Stimulated activated CD4-positive, alpha-beta T cell treated with anti-CD3 and anti-CD28 coated beads, Interleukin-1b, Interleukin-23, amount 100 ng/mL, for 48 hours (primary cell): ENCODE measurements at places on chromosomes 4 and X.

DNA sequence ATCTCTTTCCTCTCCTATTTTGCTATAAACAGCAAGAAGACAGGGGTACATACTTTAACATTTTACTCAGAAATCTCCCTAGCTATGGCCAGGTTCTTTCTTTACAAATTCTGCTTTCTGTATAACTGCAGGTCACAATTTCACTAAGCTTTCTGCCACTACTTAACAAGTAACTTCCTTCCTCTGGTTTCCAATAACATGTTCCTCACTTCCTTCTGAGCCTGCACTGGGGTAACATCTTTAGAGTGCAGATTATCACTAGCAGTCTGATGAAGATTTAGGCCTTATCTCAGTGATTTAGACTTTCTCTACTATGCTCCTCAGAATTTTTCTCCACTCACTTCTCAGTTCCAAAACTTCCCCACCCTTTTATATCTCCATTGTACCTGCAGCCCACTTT lies 1930.5 kb upstream of the AGA start:
- no peak for DNase-seq

DNA sequence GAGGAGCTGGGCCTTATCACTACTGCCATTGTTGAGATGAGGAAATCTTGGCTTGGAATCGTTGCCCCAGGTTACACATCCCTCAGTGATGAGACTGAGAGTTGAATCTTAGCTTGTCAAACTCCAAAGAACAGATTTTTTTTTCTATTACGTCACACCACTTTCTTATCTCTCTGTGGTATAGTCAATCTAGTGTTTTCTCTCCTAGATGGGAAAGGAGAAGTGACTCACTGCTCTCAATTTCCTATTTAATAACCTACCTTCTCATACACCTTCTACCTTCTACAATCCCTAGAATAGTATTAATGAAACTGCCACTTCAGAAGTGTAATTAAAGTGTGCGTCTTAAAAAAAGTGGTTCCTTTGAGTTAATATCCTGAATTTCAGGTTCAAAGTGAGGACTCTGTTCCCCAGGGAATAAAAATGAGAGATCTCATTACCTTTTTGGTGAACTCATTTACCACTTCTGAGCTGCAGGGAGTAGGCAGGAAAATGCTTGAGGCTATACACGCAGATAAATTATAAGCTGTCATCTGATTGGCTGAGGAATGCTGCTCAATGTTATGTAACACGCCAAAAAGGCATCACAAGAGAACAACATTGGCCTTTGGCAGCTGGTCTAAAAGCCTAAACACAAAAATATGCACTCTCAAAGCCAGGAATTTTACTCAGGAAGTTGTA lies 59.3 kb downstream of the MAD2L1 start:
- DNase-seq = no peak

DNA sequence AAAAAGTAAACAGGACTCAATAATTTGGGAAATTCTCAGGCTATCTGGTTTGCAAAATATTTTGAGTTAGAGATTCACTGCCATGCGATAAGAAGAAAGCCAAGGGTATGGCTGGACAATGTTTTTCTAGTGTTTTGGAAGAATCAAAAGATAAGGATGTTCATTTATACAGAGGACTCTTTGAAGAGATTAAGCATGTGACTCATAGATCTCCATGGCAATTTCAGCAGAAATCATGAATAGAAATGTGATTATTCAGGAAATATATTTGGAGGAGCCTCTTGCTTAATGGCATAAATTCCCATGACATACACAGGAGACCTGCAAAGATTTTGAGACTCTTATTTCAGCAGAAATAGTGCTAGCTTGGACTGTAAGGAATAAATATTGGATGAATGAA lies 16.7 kb upstream of the FRAS1 start:
- no peak for DNase-seq

DNA sequence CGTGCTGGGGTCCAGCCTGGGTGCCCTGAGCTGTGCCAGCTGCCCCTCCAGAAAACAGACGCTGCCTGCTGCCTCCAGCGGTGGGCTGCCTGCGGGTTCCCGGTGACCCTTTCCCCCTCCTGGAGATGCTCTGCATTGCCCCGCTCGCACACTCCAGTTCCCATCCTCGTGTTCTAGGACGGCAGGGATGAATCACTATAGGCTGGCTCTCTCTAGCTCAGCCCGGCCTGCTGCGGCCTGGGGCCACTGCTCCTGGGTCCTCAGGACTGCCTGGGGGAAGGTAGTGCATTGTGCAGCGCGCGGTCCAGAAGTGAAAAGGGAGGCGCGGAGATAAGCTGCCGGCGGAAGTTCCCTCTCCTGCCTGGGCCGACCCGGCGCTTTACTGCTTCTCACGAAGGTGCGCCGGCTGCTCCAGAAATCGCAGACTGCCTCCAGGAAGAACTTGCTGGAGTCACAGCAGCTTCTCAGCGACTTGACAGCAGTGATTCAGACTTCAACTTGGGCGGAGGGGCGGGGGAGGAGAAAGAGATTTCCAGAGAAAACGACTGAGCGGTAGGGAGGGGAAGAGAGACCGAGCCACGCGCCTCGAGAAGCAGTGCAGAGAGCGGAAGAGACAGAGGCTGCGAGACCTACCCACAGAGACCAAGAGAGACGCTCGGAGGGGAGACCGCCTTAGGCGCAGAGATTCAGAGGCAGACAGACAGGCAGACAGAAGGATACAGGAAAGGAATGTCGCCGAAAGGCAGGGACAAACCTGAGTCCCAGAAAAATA lies 6.7 kb upstream of the MSX1 start:
- DNase-seq = peak; percentile 37

DNA sequence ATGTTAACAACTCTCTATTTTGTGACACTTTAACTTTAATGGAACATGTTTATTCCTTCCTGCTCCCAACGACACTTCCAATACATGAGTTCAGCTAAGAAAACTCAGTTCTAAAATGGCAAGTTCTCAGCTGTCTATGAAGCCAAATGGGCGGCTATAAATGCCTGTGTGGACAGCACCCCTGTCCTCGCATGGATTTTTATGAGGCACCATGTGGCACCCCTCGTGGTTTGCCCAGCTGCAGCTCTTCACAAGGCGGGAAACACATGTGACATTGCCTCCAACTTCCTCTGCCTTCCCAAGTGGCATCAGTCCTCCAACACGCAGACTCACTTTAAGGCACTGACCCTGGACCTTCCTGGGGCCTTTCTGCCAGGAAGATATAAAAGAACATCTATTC lies 48.0 kb downstream of the SH3RF1 start:
- DNase-seq = no peak

GRCh38 chr4:67393699-67394281 lies 151.5 kb downstream of the CENPC start:
- DNase-seq = no peak

- no peak for DNase-seq
Observed at GRCh38 chr4:58688568-58688967, 1578.4 kb upstream of the IGFBP7 start.
